NCI-H1092 (cell line): ENCODE measurements at places on chromosomes 7 and 10.
A peak's percentile ranks its signal among the peaks of the same experiment; 100 is the strongest.

- DNase-seq, result no peak
These were observed 356.0 kb downstream of the TFEC start for GRCh38 chr7:115674467-115675024.

- DNase-seq, result peak; percentile 45
These were observed 527 bp downstream of the AKR1B1 start for GRCh38 chr7:134458341-134458805.

- no peak for DNase-seq
These were observed 51.9 kb upstream of the GNAT3 start for GRCh38 chr7:80563561-80564327.

DNA sequence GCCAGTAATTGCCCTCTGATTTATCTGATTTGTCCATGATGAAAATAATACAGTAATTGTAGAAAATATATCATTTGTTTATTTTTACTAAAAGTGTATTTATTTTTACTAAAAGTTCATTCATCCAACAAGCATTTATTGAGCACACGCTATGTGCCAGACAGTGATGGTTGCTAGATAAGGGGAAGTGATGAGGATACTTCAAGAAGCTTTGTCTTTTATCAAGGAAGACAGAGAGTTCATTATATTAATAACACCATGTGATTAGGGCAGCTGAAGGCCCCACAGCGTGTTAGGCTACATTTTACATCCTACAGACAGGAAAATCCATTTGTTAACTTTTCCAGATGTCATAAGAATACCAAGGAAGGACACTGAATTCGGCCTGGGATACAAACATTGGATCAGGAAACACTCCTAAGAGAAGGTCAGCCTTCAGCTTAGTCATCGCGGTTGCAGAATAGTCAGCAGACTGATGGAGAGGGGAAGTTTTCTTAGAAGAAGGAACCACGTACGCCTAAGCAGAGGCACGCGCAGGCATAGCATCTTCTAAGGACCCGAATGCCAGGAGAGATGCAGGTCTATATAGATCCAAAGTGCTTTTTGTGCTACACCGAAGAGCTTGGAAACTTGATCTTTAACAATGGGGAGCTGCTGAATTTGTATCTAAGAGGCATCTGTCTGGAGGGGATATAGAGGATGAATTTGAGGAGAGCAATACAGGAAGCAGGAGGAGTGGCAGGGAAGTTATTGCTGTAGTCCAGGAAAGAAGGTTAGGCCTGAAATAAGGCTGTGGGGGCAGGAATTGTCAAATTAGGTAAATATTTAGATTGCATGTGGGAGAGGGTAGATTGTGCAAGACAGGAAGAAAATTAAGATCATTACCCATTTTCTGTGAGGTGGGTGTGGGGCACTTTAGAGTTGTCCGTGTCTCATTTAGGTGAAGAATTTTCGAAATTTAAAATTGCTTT lies 85.7 kb downstream of the LRGUK start:
- DNase-seq, result no peak

- no peak for DNase-seq
These were observed 114.6 kb downstream of the EPC1 start for GRCh38 chr10:32232378-32232777.

- no peak for DNase-seq
These were observed 55.1 kb downstream of the FZD1 start for GRCh38 chr7:91319351-91319750.

GRCh38 chr7:31702354-31702753 lies 15.3 kb downstream of the PPP1R17 start:
- DNase-seq, result no peak

DNA sequence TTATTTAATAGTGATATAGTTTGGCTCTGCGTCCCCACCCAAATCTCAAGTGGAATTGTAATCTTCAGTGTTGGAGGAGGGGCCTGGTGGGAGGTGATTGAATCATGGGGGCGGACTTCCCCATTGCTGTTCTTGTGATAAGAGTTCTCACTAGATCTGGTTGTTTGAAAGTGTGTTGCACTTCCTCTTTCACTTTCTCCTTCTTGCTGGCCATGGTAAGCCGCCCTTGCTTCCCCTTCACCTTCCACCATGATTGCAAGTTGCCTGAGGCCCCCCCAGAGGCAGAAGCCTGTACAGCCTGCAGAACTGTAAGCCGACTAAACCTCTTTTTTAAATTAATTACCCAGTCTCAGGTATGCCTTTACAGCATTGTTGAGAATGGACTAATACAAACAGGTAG lies 101.4 kb downstream of the MTPAP start:
- DNase-seq, result no peak

- no peak for DNase-seq
These were observed 27.3 kb downstream of the SLC35B4 start for GRCh38 chr7:134289423-134289822.

GRCh38 chr10:97519342-97519741 lies 20.6 kb downstream of the UBTD1 start:
- DNase-seq, result no peak

DNA sequence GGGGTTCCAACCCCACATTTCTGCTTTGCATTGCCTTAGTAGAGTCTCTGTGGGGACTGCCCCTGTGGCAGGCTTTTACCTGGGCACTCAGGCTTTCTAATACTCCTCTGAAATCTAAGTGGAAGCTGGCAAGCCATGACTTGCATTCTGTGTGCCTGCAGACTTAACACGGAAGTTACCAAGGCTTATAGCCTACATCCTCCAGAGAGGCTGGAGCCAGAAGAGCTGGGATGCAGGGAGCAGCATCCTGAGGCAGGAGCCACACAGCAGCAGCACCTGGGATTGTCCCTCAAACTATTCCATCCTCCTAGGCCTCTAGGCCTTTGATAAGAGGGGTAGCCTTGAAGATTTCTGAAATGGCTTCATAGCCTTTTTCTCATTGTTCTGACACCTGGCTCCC lies 22.1 kb upstream of the ABCC2 start:
- no peak for DNase-seq

GRCh38 chr10:89664203-89664602 lies 19.2 kb upstream of the PANK1 start:
- no peak for DNase-seq

- DNase-seq, result no peak
These were observed 274.4 kb downstream of the THSD7A start for GRCh38 chr7:11557627-11558026.

GRCh38 chr7:82312646-82313045 lies 130.9 kb downstream of the CACNA2D1 start:
- DNase-seq, result no peak

- DNase-seq, result no peak
These were observed 76.0 kb downstream of the HIP1 start for GRCh38 chr7:75662579-75663301.

GRCh38 chr7:159197066-159197975 lies 52.7 kb upstream of the VIPR2 start:
- no peak for DNase-seq

DNA sequence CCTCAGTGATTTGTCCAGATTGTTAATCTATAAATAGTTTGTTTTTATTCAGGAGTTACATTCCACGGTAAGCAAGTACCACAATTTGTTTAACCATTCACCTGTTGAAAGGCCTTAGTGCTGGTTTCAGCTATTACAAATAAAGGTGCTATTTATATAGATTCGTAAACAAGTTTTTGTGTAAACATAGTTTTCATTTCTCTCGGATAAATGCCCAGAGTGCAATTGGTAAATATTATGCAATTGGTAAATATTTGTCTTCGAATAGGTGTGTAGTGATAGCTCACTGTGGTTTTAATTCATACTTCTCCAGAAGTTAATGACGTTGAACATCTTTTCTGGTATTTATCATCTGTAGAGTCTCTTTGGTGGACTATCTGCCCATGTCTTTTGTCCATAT lies 76.4 kb upstream of the RSU1 start:
- no peak for DNase-seq

GRCh38 chr7:10085231-10085630 lies 888.4 kb upstream of the PHF14 start:
- DNase-seq, result no peak

DNA sequence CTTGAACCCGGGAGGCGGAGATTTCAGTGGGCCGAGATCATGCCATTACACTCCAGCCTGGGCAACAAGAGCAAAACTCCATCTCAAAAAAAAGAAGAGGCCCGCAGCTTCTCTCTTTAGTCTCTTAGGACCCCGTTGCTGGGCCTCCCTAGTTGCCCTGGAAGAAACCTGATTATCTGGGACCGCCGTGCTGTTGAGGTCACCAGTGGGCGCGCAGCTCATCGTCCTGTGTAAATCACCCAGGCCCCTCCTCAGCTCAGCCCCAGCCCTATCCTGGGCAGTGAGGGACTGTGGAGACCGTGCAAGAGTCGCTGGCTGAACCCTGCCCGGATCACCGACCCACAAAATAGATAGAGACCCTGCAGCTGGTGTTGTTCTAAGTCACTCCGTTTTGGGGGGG lies 85.0 kb downstream of the UNCX start:
- DNase-seq, result no peak

GRCh38 chr7:45420843-45421495 lies 153.2 kb upstream of the ADCY1 start:
- DNase-seq, result no peak

DNA sequence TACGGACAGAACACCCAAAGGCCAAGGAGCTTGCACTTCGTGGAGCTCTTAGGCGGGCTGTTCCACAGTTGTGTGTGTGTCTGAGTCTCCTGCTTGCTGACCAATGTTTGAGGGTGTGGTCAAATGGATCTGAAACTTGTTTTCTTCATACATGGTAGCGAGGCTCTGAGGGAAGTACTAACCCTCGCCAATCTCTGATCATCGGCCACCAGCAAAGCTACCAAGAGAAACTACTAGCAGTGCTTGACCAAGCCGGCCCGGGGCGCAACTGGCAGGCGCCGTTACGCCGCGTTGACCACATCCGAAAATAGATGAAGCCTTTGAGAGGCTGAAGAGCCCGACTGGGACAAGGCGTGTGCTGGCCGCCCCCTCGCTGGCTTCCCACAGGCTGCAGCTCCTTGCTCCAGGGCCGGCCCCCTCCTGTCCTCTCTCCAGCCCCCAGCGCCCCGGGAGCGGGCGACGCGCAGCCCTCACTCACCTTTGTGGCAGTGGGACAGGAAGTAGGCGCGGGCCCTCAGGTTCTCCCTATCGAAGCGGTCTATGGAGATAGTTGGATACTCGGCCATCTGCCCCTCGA lies 384 bp downstream of the DCLRE1C start:
- DNase-seq, result no peak

GRCh38 chr7:77321300-77321699 lies 94.8 kb downstream of the GSAP start:
- DNase-seq, result no peak

- DNase-seq, result no peak
These were observed 190.6 kb upstream of the AKR1E2 start for GRCh38 chr10:4635388-4635787.

DNA sequence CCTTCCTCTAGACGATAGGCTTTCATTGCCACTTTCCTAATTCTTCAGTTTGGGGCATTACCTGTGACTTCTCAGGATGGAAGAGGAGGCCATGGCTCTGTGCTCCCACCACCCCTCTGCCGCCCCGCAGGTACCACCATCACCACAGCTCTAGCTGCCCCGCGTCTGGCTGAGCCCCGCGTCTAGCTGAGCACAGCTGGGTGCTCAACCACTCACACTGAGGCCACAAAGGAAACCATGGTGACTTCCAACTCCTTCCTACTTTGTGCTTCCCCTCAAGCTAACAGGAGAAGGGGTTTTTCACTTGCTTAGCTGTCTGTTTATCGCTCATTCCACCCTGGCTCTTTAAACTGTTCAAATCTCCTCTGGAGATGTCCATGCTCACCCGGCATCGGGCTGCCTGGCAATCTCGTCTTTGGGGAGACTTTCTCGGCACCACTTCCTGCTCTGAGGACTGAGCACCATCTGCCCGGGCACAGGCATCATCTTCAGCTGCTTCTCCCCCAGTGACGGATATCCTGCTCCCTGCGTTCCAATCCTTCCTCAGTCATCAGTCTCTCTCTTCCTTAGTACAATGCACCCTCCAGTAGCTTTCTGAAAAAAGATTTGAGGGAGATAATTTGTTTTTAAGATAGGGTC lies 59.4 kb downstream of the MAD1L1 start:
- peak; percentile 53 for DNase-seq

- DNase-seq, result no peak
These were observed 675.8 kb downstream of the KCNMA1 start for GRCh38 chr10:76961841-76962240.

GRCh38 chr10:102729029-102730026 lies 14.4 kb upstream of the WBP1L start:
- DNase-seq, result peak; percentile 16

- DNase-seq, result no peak
These were observed 128.6 kb downstream of the SKIDA1 start for GRCh38 chr10:21396889-21397288.

- no peak for DNase-seq
These were observed 7.7 kb downstream of the DRGX start for GRCh38 chr10:49388161-49388560.

DNA sequence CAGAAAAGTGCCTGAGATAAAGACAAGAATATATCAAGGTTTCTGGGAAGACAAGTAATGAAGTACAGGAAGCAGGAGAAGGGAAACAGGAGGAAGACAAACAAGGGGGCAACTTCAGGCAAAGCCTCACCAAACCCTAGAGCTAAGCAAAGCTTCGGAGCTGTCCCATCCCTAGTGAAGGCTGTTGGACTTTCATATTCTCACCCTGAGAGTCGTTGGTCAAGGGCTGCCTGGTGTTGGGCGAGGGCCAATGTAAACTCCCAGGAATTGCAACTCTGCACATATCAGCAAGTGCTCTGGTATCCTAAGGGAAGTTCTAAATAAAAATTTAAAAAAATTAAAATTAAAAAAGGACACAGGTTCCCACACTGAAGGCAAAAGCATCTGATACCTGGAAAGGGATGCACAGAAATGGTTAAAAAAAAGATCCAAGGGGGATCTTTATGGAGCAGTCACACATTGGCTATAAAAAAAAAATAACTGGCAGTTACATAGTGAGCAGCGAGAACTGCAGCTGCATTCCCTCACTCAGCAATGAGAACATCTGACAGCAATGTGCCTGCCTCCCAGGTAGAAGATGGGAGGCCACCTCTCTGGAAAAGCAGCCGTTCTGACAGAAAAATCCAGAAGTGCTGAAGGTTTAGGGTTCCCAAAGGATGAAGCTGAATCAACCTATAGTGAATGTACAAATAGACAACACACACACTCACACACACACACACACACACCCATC lies 304.7 kb downstream of the WDR11 start:
- DNase-seq, result no peak

- no peak for DNase-seq
These were observed 26.5 kb downstream of the VPS50 start for GRCh38 chr7:93258661-93259060.

DNA sequence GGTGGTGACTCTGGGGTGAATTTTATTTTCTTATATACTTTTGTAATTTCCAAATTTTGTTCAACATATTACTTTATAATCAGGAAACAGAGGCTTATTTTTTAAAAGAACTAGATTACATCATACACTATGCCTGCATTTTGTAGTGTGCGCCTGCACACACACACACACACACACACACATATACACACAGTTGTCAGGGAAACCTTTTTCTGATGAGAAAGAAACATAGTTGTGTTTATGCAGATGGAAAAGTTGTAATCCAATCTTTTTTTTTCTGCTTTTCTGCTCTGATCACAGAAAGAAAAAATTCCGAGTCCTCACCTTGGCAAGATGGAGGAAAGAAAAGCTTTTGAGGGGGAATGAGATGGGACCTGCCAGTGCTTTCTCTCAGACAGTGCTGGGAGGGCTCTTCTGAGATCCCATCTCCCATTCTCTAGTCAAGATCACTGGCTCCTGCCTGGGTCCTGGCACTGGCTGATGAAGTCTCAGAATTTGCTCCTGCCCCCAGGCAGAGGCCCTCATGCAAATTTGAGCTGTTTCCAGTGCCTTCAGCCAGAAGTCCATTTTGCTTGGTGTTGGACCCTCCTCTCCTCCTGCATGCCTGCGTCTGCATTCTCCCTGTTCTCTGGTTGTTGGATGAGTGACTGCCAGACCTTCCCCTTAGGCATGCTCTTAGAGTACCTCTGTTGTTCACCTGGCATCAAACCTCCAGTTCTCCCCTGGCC lies 59.7 kb downstream of the TLL2 start:
- no peak for DNase-seq

GRCh38 chr10:43851030-43851429 lies 202.3 kb upstream of the ZNF32 start:
- no peak for DNase-seq
